ENCODE measurements at places on chromosomes 4 and X.

DNA sequence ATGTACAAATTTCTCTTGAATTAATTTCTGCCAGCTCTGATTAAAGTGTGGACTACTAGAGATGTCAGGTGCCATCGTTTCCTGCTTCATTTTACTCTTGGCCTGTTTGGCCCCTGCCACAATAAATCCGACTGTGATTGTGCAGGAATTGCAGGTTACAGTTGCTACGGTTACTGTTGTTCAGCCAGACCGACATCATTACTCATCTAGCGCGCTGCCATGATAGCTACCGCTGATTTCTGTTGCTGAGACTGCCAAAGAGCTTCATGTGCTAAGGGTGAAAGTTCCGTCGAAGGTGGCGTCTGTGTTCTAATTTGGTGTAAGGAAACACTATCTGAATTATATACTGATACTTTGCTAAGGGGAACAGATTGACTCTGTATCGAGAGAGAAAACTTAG is 22.1 kb downstream of the SLIT2 start:
- no peak for DNase-seq

DNA sequence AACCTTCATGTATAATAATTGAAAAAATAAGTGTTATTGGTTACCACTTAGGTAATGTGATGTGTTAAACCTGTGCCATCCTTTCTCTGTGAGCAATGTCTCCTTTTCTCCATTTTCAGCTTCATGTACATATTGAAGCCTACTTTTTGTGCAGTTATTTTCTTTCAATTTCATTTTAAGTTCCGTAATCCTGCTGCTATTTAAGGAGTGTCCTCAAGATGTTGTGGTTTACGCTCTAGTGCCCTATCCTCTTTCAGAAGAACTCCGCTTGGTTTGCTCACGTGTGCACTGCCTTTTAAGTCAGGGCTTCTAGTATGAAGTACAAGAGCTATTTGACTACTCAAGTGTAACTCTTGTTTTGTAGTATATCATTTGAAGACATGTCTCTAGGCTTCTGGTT is 2253.2 kb upstream of the TENM3 start:
- no peak for DNase-seq

GRCh38 chr4:31005037-31005436 is 284.9 kb downstream of the PCDH7 start:
- no peak for DNase-seq

DNA sequence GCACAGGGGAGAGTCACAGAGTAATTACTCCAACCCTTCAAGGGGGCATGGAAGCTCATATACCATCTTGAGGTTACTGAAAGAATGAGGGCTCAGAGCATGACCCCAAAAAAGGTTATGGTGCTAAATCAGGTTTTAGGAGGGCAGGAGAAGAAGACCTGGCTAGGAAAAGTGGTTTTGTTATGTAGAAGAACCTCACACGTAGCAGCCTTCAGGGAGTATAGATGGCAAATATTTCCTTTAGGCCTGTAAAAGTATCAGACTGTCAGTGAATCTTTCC is 102.0 kb upstream of the PDE5A start:
- no peak for DNase-seq

GRCh38 chrX:148470324-148470723 is 30.1 kb upstream of the AFF2 start:
- no peak for DNase-seq

- peak; percentile 26 for DNase-seq
These were observed 13.3 kb upstream of the UBA6 start for GRCh38 chr4:67714248-67714583.

GRCh38 chr4:84145176-84145575 is 353.9 kb downstream of the NKX6-1 start:
- DNase-seq = no peak

- no peak for DNase-seq
These were observed 128.9 kb upstream of the TMEM164 start for GRCh38 chrX:109873983-109874382.

DNA sequence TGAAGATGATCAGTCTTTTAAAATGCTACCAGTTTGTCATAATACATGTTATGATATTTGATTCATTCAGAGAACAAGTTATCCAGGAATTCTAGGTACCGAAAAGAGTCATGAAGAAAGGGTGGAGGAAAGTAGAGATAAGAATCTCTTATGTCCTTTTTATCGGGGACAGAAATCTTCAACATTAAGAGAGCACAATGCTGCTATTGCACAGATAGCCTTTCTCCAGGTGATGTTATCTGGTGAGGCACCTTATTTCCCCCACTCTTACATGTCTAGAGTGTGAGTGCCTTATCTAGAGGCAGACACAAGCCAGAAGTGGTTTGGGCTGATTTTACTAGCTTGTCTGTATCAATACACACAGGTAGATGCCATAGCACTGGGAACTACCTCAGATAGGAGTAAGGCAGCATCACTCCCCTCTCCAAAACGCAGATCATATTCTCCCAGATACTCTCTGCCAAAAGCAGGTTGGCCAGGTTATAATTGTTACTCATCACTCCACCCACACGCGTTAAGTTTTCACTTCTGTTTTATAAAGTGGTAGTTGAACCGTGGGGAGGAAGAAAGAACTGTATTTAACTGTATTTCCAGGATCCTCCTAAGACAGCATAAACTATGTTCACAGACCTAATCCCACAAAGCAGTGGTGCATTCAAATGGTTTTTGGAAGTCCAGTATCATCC is 38.4 kb downstream of the AREG start:
- peak; percentile 4 for DNase-seq

DNA sequence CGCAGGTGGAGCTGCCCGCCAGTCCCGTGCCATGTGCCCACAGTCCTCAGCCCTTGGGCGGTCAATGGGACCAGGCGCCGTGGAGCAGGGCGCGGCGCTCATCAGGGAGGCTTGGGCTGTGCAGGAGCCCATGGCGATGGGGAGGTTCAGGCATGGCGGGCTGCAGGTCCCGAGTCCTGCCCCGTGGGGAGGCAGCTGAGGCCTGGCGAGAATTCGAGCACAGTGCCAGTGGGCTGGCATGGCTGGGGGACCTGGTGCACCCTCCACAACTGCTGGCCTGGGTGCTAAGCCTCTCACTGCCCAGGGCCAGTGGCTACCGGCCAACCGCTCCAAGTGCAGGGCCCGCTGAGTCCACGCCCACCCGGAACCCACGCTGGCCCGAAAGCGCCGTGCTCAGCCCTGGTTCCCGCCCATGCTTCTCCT is 646.5 kb downstream of the GABRG1 start:
- no peak for DNase-seq

DNA sequence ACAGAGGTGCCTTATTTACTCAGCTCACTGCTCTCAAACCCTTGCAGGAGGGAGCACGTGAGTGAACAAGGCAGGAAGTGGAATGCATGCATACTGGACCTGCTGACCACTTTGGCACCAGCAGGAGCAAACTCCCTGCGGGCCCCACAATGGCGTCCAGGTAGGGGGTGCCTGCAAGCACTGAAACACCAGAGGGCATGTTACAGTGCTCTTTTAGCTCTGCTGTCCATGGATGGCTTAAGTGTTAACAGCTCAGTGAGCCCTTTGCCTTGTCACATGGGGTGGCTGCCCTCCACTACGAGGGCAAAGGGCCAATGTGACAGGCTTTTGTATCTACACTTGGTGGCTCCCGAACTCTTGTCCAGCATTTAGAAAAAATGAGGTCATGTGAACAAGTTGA is 199.5 kb upstream of the UGT8 start:
- no peak for DNase-seq

DNA sequence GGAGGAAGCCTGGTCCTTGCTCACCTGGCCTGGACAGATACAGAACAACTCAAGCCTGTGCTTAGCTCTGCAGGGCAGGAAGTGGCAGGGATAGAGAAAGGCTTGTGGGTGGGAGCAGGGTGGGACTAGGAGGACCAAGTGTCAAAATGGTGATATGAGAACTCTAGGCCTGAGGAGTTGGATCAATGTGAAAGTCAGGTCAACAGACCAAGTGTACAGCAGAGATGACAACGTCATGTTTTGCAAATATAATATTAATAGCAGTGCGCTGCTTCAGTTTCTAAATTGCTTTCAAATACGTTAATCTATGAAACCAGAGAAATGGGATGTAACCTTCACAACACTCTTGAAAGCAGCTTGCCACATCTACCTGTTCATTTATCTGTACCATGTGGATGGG is 114.2 kb upstream of the MAP3K15 start:
- DNase-seq = no peak

GRCh38 chr4:66920514-66920913 is 624.8 kb downstream of the CENPC start:
- no peak for DNase-seq

All from hematopoietic multipotent progenitor cell treated with erythropoietin and hydrocortisone succinate and interleukin-3 and kit ligand, for 6 days (in vitro differentiated cells).